ENCODE measurements at places on chromosomes 12 and 14.

- no peak for DNase-seq
Observed at GRCh38 chr14:76236172-76237130, 84.7 kb downstream of the GPATCH2L start.

DNA sequence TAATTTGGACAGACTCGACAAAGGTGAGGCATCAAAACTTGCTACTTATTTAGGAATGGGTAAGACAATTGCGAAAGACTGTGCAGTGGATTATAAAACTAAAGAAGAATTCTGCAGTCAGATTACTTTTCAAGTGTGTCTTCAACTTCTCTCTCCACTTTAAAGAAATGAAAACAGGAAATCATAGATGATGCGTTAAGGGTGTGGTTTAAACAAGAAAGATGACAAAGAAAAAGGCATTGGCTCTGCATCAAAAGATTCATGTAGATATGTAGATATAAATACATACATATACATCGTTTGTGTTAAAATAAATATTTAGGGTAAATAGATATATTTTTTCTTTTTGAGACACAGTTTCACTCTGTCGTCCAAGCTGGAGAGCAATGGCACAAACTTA lies 74.6 kb upstream of the PARP11 start:
- no peak for DNase-seq

DNA sequence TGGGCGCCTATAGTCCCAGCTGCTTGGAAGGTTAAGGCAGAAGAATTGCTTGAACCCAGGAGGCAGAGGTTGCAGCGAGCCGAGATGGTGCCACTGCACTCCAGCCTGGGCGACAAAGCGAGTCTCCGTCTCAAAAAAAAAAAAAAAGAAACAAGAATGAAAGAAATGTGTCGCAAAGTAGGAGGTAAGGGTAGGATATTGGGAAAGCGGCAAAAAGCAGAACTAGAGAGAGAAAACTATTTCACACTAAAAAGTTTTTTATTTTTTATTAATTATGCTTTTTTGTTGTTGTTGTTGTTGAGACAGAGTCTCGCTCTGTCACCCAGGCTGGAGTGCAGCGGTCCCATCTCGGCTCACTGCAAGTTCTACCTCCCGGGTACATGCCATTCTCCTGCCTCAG lies 17.7 kb downstream of the SBNO1 start:
- DNase-seq = no peak

DNA sequence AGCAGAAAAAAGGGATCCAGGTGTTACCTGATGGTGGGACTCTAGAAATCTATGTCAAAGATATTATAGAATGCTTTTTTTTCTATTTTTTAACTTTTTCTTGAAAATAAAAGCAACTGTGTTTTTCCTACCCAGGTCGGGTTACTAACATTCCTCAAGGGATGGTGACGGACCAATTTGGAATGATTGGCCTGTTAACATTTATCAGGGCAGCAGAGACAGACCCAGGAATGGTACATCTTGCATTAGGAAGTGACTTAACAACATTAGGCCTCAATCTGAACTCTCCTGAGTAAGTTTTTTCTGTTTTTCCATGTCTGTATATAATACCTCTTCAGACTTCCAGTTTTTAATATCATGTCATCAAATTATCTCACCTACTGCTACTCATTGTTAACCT lies 27.6 kb upstream of the KCNMB4 start:
- no peak for DNase-seq

GRCh38 chr12:87405918-87406317 lies 623.3 kb downstream of the C12orf50 start:
- no peak for DNase-seq

DNA sequence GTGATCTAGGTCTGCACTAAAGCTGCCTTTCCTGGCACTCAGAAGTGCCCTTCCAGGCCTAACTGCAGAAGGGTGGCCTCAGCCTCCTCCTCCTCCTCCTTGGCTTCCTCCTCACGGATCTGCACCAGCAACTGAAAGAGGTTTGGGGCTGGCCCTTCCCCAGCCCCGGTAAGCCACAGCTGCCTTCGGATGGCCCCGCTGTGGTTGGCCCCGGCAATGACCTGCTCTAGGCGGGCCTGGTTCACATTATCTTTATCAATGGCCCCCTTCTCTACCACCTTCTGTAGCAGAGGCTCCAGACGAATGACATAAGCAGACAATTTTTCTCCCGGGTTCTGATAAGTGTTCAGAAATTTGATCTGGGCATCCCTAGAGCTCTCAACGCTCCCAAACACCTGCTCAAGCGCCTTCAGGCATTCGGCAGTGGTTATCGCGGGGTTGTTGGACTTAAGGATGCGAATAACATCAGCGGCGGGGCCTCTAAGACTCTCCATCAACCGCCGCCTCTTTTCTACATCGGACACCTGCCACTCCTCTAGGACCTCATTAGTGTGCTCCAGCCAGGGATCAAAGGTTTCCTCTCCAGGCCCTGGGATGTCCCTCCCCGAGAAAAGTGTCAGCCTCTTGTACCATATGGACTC lies 1.5 kb downstream of the PNMA1 start:
- DNase-seq = no peak

DNA sequence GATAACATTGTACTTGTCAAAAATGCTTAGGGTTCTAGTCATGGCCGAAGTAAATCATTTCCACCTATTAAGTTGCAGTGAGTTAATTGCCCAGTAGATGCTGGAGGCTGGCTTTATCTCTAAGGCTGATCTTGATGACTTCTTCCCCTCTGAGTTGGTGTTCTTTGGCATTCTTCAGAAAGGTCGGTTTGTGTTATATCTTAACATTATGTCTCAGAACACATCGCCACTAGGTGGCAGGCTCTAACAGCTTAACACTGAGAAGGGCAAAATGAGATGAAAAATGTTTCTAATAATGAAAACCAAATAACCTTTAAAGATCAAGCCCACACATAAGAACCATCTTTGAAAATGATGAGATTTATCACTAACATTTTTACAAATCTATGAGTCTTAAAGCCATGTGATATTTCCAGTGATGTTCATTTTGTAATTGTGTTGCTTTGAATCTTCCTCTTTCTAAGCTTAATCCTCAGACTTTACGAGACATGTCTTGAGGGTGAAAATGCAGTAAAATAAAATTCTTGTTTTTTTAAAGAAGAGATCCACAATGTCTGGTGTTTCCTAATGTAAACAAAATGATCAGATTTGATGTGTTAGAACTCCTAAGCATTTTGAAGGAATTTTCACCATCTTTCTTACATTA lies 28.6 kb downstream of the SUDS3 start:
- DNase-seq = peak; percentile 27

DNA sequence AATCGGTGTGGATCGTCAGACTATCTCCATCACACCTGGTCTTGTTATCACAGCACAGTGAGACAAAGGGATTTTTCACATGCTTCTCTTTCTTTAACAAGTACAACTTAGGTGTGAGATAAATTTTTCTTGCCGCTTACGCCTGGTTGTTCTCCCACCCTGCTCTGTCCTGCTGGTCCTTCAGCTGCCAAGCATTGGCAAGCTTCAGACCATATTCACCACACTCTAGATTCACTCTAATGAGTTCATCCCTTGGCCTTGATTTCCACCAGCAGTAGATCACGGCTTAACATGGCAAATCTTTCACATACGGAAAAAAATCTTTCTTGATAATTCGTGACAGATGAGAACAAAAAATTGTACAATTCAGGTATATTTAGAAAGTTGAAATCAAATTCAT lies 33.5 kb downstream of the RHOJ start:
- no peak for DNase-seq

- DNase-seq = no peak
Observed at GRCh38 chr14:102487204-102487577, 22.4 kb downstream of the ANKRD9 start.

DNA sequence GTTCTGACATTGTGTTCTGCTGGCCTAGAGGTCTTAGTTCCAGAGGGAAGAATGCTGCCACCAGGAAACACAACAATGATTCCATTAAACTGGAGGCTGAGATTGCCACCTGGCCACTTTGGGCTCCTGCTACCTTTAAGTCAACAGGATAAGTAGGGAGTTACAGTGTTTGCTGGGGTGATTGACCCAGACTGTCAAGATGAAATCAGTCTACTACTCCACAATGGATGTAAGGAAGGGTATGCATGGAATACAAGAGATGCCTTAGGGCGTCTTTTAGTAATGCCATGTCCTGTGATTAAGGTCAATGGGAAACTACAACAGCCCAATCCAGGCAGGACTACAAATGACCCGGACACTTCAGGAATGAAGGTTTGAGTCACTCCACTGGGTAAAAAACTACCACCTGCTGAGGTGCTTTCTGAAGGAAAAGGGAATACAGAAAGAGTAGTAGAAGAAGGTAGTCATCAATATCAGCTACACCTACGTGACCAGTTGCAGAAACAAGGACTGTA lies 852.6 kb downstream of the LRFN5 start:
- no peak for DNase-seq

DNA sequence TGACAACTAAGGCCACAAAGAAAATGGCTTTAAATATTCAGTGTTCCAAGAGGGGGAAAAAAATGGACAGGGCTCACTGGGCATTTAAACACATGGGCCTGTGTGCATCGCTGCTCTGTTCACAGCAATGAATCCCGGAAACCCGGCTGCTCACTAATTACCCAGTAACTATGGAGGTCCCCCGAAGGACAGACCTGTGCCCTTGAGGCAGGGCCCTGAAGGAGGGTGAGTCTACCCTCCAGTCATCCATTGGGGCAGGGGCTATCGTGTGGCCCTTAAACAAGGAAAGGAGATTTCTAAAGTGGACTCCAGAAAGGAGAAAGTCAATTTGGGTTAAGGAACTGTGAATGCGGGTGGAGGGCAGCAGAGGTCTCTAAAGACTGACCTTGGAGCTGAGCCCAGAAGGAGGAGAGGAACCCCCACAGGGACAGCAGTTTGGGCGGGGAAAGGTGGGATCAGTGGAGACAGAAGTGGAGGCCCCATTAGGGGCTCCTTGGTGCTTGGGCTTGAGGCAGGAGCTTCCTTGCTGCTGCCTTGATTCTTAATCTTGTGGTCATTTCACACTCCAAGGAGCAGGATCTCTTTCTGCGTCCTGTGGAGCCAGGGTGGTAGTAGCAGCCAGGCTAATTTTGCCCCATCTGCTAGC lies 1.4 kb upstream of the CLMN start:
- no peak for DNase-seq

DNA sequence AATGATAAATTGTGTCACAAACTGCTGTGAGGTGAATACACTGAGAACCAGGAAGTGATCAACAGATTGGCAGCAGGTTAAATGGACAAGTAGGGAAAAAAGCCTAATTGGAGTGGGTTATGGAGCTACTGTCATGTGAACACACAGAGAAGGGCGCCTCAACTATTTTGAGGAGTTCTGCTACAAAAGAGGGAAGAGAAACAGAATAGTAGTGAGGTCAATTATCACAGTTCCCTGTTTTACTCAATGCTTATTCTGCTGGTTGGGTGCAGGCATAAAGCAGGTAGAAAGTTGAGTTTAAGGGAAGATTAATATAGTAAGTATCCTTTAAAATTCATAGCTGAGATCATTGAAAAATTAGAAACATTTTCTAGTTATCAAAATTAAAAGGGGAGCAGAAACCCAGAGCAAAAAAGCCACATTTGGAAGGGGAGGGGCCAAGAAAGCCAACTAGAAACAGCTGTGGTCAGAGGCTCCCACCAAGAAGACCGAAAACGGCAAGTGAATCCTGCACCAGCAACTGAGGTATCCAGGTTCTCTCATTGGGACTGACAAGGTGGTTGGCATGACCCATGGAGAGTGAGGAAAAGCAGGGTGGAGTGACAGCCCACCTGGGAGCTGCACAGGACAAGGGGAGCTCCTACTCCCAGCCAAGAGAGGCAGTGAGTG lies 105.7 kb downstream of the ZC3H14 start:
- DNase-seq = no peak

GRCh38 chr12:28014196-28014595 lies 41.7 kb upstream of the PTHLH start:
- no peak for DNase-seq

DNA sequence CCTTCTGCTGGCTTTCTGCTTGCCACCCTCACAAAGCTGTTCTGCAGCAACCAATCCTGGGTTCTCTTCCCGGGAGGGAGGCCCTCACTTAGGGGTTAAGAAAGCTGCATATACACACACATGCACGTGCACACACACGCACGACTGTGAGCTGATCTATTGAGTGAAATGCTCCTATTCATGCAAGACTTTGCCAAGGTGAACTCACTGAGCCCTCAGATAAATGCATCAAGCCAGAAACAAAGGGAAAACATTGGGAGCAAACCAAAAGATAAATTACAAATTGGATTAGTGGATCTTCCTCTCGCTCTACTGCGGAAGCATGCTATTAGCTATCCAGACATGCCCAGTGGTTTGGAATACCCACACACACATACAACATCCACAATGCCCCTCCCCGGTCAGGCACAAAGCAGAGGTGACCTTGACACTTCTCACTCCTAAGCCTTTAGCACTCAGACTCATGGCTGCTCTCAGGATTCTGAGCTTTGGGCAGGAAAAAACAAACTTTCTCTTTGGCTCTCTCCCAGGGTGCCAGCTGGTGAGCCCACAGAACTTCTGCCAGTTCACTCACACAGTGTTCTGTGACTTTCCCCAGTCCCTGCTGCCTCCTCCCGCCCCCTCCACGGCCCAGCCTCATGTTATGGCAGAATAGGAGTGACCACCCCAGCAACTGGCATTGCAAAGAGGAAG lies 320.0 kb downstream of the DPF3 start:
- DNase-seq = no peak

DNA sequence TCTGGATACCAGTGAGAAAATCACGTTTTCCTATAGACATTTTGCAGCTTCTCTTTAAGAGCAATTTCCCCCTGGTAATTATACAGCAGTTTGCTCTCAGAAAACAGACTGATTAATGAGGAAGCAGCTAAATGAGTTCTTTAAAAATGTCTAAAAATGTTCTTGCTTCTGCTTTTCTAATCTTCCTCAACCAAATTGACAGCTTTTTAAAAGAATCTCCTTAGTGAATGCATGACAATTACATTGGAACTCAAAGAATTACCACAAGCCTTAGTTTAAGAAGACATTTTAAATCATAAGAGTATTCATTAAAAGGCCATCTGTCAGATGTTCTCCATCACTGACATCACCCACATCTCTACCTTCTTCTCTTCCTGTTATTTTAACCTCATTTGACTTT lies 135.8 kb upstream of the PLXNC1 start:
- DNase-seq = no peak

DNA sequence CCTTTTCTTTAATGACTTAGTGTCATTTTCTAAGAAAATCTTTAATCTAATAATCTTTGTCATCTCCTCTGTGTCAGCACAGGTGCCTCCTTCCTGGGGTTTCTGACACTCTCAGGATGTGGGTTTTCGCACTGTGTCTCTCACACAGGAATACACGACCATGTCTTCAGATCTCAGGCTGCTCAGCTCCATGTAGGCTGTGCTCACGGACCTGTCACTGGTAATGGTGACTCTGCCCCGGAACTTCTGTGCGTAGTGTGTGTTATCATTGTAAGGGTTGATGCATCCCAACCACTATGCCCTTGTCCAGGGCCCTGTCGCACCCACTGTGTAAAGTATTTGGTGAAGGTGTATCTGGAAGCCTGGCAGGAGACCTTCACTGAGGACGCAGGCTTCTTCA lies 647.8 kb downstream of the TMEM121 start:
- no peak for DNase-seq
